Regular cardiac myocyte (primary cell): ENCODE measurements at places on chromosomes 1 and 21. TPM values are rescaled to one million over a fixed set of nuclear protein-coding genes. Genes with fewer than 3 reads are reported as not detected.

Gene AXDND1
- 1.1 and 1.2 TPM in 2 replicates for total RNA-seq

Gene ST7L
- 21.1 and 21.7 TPM in 2 replicates for total RNA-seq

Gene INAVA
- under 0.01 and 0.19 TPM in 2 replicates for total RNA-seq

Gene LENEP
- 0.56 TPM in 1 of 2 replicates, not detected in the other for total RNA-seq

Gene WNT3A
- not detected in 2 replicates for total RNA-seq

Gene GPR52
- 0.28 and 0.38 TPM in 2 replicates for total RNA-seq

Gene GPR25
- total RNA-seq, result not detected in 2 replicates

Gene NCAM2
- 6.3 and 11.6 TPM in 2 replicates for total RNA-seq
